Renal cortex interstitium (tissue), 15 donors: ENCODE measurements at places on chromosomes 12 and 14. TPM values are rescaled to one million over a fixed set of nuclear protein-coding genes. Genes with fewer than 3 reads are reported as not detected.

DNA sequence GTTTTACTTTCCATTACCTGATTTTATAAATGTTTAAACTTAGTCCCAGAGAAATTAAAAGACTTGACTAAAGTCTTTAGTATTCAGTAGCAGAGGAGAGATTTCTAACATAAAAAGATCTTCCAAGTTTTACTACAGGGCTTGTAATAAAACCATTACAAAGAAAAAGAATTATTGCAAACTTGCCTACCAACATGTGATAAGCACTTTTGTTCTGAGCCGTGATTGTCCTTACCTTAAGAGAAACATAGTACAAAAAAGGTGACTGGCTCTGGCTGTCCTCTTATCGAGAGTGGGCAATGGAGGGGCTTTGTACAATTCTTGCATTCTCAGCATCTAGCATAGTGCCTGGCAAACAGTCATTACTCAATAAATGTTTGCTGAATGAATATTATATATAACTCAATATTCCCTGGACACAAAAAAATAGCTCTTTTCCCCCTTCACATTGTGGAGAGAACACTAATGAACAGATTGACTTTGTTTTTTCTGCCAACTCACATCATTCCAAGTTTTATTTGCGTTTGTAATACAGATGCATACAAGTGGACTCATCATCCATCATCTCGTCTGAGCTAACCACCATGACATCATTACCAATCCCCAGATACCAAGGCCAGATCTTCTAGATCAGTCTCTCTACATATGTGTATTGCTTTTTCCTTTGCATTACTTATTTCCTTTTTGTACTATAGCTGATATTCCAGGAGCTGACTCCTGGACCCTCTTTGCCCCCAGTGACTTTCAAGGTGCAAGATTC is 192.8 kb upstream of the EEA1 start:
- DNase-seq: no peak

DNA sequence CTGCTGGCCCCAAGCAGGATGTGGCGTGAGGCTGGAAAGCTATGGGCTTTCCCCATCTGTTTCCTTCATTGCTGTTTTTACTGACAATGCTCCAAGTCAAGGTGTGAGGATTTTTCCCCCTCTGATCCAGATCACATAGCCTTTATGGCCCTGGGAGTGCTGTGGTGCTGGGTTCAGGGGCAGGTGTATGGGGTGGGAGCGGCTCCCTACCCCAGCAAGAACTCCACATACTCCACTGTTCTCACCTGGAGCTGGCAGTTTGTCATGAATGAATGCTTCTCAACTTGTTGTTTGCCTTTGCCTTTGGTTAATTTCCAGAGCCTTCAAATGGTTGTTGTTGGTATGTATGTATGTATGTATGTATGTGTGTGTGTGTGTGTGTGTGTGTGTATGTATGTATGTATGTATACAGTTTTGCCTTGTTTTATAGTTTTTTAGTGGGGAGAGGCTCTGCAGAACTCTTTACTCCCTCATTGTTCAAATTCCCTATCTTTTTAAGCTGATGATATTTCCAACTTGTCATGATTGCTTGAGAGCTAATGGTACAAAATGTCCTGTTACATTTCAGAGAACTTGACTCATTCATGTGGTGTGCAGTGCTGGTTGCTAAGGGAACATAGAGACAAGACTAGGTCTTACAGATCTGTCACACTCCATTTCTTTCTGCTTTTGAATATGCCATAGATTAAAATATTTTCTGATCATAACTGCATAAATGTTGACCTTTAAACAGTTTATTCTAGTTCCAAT is 36.6 kb upstream of the ASPG start:
- DNase-seq: no peak

DNA sequence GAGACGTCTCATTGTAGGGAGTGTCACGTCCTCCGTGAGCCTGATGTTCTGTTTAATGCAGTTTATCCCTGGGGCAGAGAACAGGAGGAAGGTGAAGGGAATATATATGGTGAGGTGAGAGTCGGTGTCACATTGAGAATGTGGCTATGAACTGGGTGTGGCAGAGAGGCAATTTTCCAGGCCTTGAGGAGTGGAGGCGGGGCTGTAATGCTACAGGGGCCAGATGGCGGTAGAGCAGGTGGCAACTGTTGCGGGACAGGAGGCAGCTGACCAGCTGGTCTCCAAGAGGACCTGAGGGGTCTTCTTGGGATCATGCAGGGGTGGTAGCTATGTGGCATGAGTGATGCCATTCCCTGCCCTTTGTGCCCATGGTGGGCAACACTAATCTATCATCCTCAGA is 59.6 kb downstream of the CACNA1C start:
- no peak for DNase-seq

GRCh38 chr12:45915405-45915804 is 75.0 kb downstream of the SCAF11 start:
- no peak for DNase-seq

DNA sequence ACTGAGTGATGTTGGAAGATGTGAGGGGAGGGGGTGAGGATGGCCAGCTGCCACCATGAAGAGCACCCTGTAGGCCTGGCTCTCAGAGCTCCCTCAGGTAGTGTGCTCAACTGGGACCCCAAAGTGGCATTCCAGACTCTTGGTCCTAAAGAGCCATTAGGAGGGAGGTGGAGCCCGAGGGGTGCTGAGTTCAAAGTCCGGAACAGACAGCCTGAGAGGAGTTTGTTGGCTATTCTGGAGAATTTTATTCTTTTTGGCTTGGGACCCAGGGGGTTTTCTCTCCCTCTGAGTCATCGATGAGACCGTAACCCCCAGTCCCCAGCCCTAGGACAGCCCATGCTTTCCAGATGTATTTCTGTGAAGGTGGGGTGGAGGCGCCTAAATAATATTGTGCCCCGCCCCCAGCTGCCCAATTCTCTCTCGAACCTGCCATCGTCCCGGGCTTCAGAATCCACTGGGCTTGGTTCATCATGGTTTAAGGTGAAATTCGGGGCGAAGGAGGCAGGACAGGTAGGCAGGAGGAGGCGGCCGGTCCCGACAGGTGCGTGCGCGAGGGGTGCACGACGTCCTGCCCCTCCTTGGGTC is 690 bp upstream of the RBP5 start:
- no peak for DNase-seq

GRCh38 chr12:132478845-132479244 is 11.1 kb upstream of the FBRSL1 start:
- no peak for DNase-seq

- DNase-seq: no peak
These were observed 93.9 kb upstream of the SYT10 start for GRCh38 chr12:33533527-33533926.

- no peak for DNase-seq
These were observed 300.5 kb downstream of the GRIN2B start for GRCh38 chr12:13680916-13681315.

DNA sequence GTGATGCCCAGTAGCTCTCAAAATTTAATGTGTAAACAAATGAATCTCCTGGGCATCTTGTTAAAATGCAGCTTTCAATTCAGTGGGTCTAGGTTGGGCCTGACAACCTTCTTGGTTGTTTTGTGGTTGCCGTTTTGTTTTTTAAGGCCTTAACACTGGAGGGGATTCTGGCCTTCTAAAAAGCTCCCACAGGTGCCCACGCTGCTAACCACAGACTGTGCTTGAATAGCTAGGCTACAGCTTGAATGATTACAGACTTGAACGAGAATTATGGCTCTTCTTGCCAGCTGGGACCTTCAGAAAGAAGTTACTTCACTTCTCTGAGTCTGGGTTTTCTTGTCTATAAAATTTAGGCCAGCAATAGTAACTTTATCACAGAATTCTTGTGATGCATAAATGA is 1.3 kb upstream of the FLVCR2 start:
- DNase-seq: no peak

DNA sequence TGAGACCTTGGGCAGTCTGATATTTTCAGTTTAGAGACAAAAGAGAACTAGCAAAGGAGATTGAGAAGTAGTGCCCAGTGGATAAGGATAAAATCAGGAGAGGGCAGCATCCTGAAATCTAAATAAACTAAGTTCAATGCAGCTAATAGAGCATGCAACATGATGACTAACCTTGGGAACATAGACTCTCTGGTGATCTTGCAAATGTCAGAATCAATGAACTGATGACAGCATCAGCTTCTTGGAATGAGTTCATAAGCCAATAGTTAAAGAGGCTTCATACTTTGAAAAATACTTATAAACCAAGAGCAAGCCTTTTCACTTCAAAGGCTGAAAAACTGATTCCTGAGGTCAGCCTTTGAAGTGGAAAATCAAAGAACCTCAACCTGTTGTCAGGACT is 8.2 kb downstream of the TAS2R19 start:
- no peak for DNase-seq

DNA sequence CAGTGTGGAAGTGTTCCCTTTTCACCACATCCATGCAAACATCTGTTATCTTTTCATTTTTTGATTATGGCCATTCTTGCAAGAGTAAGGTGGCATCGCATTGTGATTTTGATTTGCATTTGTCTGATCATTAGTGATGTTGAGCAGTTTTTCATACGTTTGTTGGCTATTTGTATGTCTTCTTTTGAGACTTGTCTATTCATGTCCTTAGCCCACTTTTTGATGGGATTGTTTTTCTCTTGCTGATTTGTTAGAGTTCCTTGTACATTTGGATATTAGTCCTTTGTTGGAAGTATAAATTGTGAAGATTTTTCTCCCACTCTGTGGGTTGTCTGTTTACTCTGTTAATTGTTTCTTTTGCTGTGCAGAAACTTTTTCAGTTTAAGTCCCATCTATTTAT is 244.5 kb upstream of the PRICKLE1 start:
- no peak for DNase-seq

DNA sequence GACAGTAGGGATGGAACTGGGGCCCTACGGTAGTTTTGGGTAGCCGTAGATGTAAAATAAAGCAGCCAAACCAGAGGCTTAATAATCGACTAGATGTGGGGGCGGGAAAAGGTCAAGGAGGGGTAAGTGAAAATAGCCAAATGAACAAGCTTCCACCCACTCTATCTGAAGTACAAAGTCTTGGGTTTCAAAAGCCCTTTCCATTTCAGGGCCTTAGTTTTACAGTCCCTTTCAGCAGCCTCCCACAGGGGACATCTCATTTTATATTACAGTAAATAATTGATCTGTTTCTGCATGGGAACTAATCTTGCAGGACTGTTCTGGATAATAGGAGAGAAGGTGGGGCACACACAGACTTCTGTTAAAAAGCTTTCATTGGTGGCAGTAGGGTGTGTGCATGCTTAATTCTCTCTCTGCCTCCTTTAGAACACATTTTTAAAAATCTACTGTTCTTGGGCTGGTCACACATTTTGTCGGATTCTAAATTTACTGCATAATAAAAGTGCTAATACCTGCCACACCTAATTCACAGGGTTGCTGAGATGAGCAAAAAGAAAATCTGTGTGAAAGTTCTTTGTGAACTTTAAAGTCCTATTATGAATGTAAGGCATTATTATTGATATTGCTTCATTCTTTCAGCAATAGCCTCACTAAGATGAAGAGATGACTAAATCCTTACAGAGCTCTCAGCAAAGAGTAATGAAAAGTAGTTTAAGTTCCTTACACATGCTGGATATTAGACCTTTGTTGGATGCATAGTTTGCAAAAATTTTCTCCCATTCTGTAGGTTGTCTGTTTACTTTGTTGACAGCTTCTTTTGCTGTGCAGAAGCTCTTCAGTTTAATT is 104.6 kb downstream of the ITPR2 start:
- no peak for DNase-seq

DNA sequence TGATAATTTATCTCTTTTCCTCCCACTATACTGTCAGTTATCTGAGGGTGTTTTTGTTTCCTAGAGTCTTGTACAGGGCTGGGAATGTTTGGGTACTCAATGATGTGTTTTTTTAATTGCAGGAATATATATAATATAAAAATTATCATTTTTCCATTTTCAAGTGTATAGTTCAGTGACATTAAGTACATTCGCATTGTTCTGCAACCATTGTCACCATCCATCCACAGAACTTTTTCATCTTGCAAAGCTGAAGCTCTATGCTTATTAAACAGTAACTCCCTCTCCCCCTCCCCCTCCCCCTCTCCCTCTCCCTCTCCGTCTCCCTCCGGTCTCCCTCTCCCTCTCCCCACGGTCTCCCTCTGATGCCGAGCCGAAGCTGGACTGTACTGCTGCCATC is 93.0 kb upstream of the MANSC4 start:
- DNase-seq: no peak

DNA sequence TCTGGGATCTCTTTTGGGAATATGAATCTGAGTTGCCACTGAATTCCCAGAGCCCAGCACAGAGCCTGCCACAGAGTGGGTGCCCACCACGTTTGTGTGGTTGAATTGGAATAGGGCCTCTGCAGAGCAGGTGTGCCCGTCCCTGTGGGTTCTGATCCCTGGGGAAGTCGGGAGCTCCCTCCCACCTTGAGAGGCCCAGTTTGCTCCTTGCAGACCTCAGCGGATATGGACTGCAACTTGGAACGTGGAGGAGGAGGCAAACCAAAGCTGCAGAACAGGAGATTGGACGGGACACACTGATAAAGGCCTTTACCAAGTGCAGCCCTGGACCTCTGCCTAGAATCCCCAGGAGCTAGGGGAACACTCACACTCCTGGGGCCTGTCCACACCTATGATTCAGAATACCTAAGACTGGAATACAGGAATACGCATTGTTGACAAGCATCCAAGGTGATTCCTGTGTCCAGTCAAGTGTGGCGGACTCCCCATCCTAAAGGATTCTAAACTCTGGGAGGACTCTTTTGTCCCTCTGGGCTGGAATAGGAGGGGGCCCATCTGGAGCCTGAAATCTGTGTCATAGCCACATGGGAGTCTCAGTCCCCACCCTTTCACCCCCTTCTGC is 2.4 kb downstream of the KRT76 start:
- no peak for DNase-seq

- no peak for DNase-seq
These were observed 1092.8 kb upstream of the SEL1L start for GRCh38 chr14:82626156-82627066.

GRCh38 chr12:3186546-3187215 is 109.5 kb downstream of the TSPAN9 start:
- no peak for DNase-seq

GRCh38 chr12:125907351-125907750 is 842.1 kb downstream of the AACS start:
- no peak for DNase-seq

DNA sequence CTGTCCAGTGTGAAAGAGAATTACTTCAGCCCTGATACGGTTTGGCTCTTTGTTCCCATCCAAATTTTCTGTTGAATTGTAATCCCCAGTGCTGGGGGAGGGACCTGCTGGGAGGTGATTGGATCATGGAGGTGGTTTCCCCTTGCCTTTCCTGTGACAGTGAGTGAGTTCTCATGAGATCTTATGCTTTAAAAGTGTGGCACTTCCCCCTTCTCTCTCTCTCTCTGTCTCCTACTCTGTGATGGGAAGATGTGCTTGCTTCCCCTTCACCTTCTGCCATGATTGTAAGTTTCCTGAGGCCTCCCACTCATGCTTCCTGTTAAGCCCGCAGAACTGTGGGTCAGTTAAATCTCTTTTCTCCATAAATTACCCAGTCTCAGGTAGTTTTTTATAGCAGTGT is 5.5 kb upstream of the SLC15A5 start:
- DNase-seq: no peak

The DNAI7 gene
- polyA plus RNA-seq: 7.1 TPM

The INHBE gene
- polyA plus RNA-seq: 0.65 TPM

The GSC gene
- not detected for polyA plus RNA-seq

The KRT3 gene
- not detected for polyA plus RNA-seq

The TAS2R10 gene
- 2.2 TPM for polyA plus RNA-seq

The MLXIP gene
- polyA plus RNA-seq: 35.0 TPM
